T-helper 2 cell treated with Interferon-gamma antibody and Interleukin-4, amounts not matched to agents 5 μg/mL and 100 μg/mL, for 36 hours (primary cell): ENCODE measurements at places on chromosomes 1 and 21.

DNA sequence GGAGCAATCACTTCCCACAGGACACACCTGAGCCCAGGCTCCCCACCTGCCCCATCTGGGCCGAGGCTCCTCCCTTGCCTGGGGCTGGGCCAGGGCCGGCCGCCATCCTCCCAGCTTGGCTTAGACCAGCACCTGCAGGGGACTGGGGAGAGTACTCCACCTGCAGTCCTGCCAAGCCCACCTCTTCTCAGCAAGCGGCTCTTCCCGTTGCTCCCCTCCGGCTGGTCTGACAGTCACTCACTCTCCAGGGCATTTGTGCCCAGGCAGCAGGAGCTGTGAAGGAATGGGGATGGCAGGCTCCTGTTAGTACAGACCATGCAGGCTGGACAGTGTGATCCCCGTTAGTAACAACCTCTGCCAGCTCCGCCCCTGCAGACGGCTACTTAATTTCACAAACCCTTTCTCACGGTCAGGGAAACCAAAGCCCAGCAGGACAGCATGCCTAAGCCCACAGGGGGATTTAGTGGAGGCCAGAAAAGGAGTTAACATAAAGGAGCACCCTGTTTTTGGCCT is at the start of gene FYB2:
FYB2 (minus strand) TSS at position 18 of the 513 bp plus-strand sequence. CDS start 114 bp downstream, outside the sequence.
- no peak for DNase-seq
- H3K4me3 ChIP-seq, result no peak within 1 kb of the TSS
- peaks cover 3% of the 10 kb centered on the region for H3K27me3 ChIP-seq
- H3K27ac ChIP-seq, result no peak within 1 kb of the TSS
- H3K36me3 ChIP-seq, result no peaks in the 10 kb centered on the region
- H3K4me1 ChIP-seq, result no peaks in the 10 kb centered on the region

- H3K4me1 ChIP-seq, result peaks cover 2% of the 10 kb centered on the region
- no peak for DNase-seq
- H3K27ac ChIP-seq, result no peak overlapping the region
- no peaks in the 10 kb centered on the region for H3K36me3 ChIP-seq
- no peak overlapping the region for H3K4me3 ChIP-seq
Observed at GRCh38 chr21:43321111-43321510, 105.8 kb downstream of the SIK1 start.

GRCh38 chr1:228185641-228185965 is 20.0 kb downstream of the IBA57 start:
- H3K36me3 ChIP-seq, result no peaks in the 10 kb centered on the region
- no peak overlapping the region for H3K4me3 ChIP-seq
- H3K27ac ChIP-seq, result no peak overlapping the region
- H3K27me3 ChIP-seq, result no peaks in the 10 kb centered on the region

DNA sequence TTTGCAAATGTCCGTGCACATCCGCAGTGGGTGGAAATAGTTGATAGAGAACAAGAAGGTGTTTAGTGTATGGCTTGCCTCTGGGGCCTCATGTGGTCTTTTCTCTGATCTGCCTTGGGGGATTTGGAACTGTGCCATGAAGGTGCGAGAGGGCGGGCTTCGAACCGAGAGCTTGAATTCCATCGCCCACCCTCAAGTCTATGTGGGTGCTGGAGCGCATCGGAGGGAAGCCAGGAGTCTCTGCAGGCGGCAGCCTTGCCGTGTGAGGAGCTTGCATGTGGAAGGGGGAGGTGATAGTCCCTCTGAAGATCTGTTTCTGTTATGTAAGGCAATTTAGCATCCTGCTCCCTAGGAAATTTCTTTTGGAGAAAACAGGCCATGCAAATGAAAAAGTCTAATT is 119.6 kb downstream of the HUNK start:
- DNase-seq, result no peak
- H3K4me1 ChIP-seq, result no peaks in the 10 kb centered on the region
- H3K27me3 ChIP-seq, result no peaks in the 10 kb centered on the region
- H3K36me3 ChIP-seq, result no peaks in the 10 kb centered on the region

- DNase-seq, result no peak
- no peak overlapping the region for H3K27ac ChIP-seq
- peaks cover 15% of the 10 kb centered on the region for H3K27me3 ChIP-seq
- H3K4me1 ChIP-seq, result no peaks in the 10 kb centered on the region
- H3K36me3 ChIP-seq, result no peaks in the 10 kb centered on the region
Observed at GRCh38 chr1:208060215-208060869, 149.4 kb upstream of the CD34 start.

DNA sequence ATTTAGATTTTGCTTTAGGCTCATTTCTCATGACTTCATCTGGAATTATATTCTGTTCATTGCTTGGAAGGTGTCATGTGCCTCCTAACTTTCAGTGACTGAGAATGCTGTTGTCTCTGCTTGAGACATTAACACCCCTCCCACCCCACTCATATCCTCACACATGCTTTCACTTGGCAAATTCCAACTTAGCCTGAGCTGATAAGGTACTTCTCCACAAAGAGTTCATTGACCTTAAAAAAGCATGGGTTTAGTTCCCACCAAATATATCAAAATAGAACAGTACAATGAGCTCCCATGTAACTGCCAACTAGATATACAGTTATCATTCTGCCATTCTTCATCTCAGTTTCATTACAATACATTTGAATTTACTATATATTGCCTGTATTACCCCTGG is 576.5 kb upstream of the ADGRL2 start:
- no peaks in the 10 kb centered on the region for H3K36me3 ChIP-seq
- H3K4me1 ChIP-seq, result no peaks in the 10 kb centered on the region
- no peak overlapping the region for H3K27ac ChIP-seq
- no peak for DNase-seq
- H3K4me3 ChIP-seq, result no peak overlapping the region

- DNase-seq, result no peak
- H3K27ac ChIP-seq, result no peak overlapping the region
- H3K36me3 ChIP-seq, result no peaks in the 10 kb centered on the region
- H3K4me1 ChIP-seq, result no peaks in the 10 kb centered on the region
- no peaks in the 10 kb centered on the region for H3K27me3 ChIP-seq
Observed at GRCh38 chr21:39597595-39597994, 15.1 kb upstream of the B3GALT5 start.

- no peak overlapping the region for H3K4me3 ChIP-seq
- no peak overlapping the region for H3K27ac ChIP-seq
- no peak for DNase-seq
Observed at GRCh38 chr1:47405697-47406096, 10.4 kb upstream of the FOXE3 start.

- no peaks in the 10 kb centered on the region for H3K36me3 ChIP-seq
- peaks cover 3% of the 10 kb centered on the region for H3K4me1 ChIP-seq
- H3K4me3 ChIP-seq, result no peak overlapping the region
Observed at GRCh38 chr1:202074985-202075384, 47.7 kb upstream of the GPR37L1 start.

- no peaks in the 10 kb centered on the region for H3K36me3 ChIP-seq
- no peak for DNase-seq
- no peaks in the 10 kb centered on the region for H3K4me1 ChIP-seq
- H3K27me3 ChIP-seq, result no peaks in the 10 kb centered on the region
Observed at GRCh38 chr21:40436261-40436660, 410.7 kb downstream of the DSCAM start.
